NCI-H446 (cell line): ENCODE measurements at places on chromosomes 11 and 22.

DNA sequence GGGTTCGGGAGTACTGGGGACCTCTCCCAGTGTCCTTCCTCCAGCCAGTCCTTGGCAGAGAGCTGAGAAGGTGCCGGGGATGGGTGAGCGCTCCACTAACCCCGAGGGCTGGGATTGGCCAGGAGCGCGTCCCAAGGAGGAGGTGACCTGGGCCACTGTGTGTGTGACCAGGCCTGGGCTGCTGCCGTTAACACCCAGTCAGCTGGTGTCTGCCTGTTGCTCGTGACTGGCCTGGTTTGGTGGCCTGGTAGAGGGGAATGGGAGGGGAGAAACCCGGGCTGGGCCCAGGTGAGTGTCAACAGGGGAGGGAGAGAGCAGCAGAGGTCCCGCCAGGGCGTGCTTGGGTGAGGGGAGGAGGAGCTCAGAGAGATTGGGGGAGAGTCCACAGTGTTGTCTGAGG lies 29.9 kb upstream of the GRAMD4 start:
- DNase-seq = no peak

DNA sequence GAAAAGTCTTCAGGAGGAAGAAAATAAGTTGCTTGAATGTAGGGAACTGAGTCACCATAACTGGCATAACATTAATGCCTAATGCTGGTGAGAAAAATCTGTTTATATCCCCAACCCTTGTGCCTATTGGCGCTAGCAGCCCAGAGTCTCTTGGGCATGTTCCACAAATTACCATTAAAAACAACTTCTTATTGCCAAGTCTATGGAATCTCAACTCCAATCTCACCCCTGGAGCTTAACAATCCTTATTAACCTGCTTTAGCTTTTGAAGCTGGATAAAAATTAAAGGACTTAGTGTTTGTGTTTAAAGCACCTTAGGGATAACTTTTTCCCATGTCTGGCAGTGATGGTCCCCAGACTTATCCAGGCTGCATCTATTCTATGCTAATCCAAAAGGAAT lies 143.0 kb downstream of the APIP start:
- no peak for DNase-seq

DNA sequence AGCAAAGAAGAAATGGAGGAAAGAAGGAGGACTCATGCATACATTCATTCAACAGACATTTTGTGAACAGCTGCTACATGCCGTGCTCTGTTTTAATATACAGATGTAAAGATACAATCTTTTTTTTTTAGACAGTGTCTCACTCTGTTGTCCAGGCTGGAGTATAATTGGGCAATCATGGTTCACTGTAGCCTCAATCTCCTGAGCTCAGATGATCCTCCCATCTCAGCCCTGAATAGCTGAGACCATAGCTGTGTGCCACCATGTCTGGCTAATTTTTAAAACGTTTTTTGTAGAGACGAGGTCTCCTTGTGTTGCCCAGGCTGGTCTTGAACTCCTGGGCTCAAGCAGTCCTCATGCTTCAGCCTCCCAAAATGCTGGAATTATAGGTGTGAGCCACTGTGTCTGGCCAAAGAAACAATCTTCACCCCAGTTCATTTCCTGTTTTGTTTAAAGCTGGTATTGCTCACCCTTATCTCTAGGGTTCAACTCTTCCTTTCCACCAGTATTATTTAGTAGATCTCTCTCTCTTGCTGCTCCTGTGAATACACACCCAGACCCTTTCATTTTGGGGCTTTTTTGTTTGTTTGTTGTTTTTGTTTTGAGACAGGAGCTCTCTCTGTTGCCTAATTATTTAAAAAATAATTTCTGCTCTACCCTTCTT lies 69.8 kb downstream of the RNF169 start:
- no peak for DNase-seq

DNA sequence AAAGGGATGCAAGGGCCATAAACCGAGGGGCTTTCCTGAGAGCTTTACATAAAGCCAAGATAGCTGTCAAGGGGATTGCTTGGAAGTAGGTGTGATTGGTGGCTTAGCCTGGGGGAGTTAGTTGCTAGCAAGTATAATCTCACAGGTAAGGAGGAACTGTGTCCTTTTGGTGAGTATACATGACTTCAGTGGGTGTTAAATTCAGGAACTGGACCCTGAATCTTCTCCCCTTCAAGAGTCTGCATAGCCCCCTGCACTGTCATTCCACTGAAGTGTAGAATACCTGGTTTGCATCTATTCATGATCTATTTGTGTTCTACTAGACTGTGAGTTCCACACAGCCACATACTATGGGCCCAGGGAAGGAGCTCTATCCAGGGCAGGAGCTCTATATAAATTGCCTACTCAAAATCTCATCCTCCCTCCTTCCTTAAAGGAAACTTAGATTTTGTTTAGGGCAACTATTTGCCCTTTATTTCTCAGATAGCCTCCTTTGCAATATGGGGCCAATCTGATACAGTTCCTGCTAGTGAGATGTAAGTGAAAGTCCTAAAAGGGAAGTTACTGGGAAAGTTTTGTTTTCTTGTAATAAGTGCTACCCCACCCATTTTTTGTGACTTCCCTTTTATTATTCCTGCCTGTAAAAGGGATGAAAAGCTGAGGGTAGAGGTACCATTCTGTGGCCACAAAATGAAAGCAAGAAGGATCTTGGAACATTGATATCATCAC lies 120.5 kb downstream of the PGR start:
- DNase-seq = no peak

- DNase-seq = peak; percentile 65
Measured at GRCh38 chr11:69088676-69089146, 40.0 kb downstream of the TPCN2 start.

DNA sequence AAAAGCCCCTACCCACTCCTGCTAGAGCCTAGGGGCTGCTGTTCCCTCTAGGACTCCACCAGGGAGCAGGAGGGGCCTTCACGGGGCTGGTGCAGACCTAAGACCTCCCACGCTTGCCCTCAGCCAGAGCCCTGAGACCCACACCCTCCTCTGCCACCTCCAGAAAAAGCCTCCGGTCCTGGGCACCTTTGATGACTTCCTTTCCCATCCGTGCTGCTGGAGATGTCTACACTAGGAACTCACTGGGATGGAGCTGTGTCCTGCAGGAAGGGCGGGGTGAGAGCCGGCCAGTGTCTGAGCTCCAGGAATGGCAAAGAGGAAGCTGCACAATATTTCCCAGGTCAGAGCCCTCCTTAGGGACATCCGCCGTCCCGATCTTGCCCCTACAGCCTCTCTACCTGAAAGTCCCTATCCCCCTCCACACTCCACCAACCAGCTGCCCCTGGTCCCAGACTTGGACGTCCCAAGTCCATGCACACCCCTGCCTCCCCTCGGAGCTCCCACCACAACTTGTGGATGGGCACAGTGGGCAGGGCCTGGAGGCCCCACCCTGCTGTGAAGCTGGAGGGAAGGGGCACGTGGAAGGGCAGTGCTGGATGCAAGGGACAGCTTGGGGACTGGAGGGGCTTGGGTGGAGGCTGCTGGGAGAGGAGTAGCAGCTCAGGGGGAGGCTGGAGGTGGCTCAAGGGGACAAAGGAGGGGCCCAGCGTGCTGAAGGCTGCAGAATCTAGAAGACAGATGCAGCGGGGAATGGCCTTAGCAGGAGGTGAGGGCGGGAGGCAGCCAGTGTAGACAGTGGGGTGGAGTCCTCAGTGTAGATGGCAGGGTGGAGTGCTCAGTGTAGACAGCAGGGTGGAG lies 13.5 kb upstream of the LRP5 start:
- DNase-seq = no peak

- no peak for DNase-seq
Measured at GRCh38 chr11:117795638-117796455, 1.2 kb downstream of the DSCAML1 start.

GRCh38 chr22:19172213-19173046 lies 6.1 kb downstream of the SLC25A1 start:
- DNase-seq = no peak
